Activated T-cell treated with anti-CD3 and anti-CD28 coated beads for 24 hours (primary cell): ENCODE measurements at places on chromosomes 5 and 9.

- no peak for DNase-seq
Measured at GRCh38 chr5:123217173-123217572, 128.1 kb downstream of the PRDM6 start.

GRCh38 chr9:101158361-101158760 lies 129.8 kb downstream of the PLPPR1 start:
- no peak for DNase-seq

GRCh38 chr9:77988630-77989029 lies 43.0 kb downstream of the GNAQ start:
- no peak for DNase-seq

- no peak for DNase-seq
Measured at GRCh38 chr5:7983433-7983832, 114.5 kb downstream of the MTRR start.

GRCh38 chr9:19216466-19216865 lies 14.0 kb upstream of the DENND4C start:
- DNase-seq = no peak

GRCh38 chr5:126122942-126123341 lies 300.3 kb upstream of the GRAMD2B start:
- DNase-seq = no peak

GRCh38 chr5:90071066-90071465 lies 338.5 kb downstream of the CETN3 start:
- DNase-seq = no peak

GRCh38 chr9:120308495-120308894 lies 271.5 kb downstream of the CDK5RAP2 start:
- no peak for DNase-seq

- no peak for DNase-seq
Measured at GRCh38 chr5:72130351-72130761, 23.1 kb downstream of the MAP1B start.
